ENCODE measurements at places on chromosomes 13 and 19.
A peak's percentile ranks its signal among the peaks of the same experiment; 100 is the strongest.

GRCh38 chr13:31200637-31200971 lies 829 bp downstream of the B3GLCT start:
- DNase-seq = no peak

- peak; percentile 2 for DNase-seq
These were observed 477 bp downstream of the CUL4A start for GRCh38 chr13:113209759-113210421.

GRCh38 chr13:46668931-46669525 lies 116.1 kb downstream of the LRCH1 start:
- DNase-seq = no peak

DNA sequence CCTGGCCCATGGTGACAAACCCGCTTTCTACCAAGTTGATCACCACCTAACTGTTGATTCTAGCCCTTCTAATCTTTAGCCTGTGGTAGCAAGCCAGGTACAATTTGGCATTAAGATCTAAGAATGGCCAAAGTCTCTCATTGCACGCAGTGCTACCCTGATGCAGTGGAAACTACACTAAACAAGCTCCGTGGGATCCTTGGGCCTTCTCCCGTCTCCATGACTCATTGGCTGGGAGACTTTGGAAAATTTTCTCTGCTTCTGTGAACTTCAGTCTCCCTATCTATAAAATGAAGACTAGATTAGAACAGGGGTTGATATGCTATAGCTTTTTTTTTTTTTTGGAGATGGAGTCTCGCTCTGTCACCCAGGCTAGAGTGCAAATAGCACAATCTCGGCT lies 223.0 kb downstream of the TSHZ3 start:
- DNase-seq = no peak

GRCh38 chr13:93386116-93386515 lies 159.5 kb downstream of the GPC6 start:
- DNase-seq = no peak

DNA sequence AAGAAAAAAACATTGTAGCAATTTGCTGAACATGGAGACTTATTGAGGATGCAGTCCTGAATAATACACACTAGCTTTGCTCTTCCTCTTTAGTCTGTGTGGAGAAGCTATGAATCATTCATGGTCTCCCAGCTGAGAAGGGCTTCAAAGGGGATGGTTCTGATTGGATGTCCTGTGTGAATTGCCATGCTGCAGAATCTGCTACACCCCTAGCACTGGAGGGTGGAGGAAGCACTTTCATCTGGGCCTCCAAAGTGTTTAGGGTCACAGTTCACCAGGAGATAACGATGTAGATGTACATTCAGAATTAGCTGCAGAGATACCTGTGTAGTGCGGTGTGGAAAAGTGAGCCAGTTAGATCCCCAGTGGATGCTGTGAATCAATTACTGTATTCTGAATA lies 321.1 kb upstream of the EDNRB start:
- no peak for DNase-seq

GRCh38 chr19:51461723-51462161 lies 3.5 kb upstream of the SIGLEC8 start:
- no peak for DNase-seq

DNA sequence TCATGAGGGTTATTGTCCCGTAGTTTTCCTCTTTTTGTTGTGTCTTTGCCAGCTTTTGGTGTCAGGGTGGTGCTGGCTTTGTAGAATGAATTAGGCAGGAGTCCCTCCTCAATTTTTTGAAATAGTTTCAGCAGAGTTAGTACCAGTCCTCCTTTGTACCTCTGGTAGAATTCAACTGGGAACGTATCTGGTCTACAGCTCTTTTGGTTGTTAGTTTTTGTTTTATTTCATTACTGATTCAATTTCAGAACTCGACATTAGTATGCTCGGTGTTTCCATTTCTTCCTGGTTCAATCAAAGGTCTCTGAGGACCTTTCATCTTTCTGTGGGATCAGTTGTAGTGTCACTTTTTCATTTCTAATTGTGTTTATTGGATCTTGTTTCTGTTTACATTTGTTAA lies 1237.0 kb upstream of the PCDH9 start:
- DNase-seq = no peak

GRCh38 chr19:18021121-18021755 lies 13.3 kb downstream of the ARRDC2 start:
- DNase-seq = no peak

- no peak for DNase-seq
These were observed 6.0 kb upstream of the ZNF614 start for GRCh38 chr19:52034051-52034728.

DNA sequence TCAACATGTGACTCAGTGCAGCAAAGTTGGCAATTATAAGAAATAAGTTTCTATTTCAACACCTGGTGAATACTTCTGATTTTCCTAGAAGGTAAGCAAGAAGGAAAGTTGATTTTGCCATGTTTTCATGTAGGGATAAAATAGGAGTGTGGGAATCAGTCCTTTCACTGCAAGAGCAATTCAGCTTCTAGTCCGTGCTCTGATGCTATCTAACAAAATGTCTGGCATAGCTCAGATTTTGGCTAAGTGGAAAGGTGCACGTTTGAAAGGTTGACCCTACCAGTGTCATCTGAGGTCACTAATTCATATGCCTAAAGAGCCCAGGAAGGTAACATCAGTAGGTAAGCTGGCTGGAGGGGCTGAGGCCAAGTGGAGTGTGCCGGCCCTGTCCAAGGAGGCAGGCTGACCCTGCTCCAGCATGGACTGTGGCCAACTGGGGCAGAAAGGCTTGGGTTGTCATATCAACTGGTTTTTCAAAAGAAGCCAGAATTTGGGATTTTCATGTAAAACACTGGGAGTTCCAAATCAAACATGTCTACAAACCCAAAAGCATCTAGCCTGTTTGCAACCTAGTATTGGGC lies 38.9 kb upstream of the MEDAG start:
- no peak for DNase-seq

GRCh38 chr19:44968118-44968517 lies 12.9 kb downstream of the CLPTM1 start:
- no peak for DNase-seq

DNA sequence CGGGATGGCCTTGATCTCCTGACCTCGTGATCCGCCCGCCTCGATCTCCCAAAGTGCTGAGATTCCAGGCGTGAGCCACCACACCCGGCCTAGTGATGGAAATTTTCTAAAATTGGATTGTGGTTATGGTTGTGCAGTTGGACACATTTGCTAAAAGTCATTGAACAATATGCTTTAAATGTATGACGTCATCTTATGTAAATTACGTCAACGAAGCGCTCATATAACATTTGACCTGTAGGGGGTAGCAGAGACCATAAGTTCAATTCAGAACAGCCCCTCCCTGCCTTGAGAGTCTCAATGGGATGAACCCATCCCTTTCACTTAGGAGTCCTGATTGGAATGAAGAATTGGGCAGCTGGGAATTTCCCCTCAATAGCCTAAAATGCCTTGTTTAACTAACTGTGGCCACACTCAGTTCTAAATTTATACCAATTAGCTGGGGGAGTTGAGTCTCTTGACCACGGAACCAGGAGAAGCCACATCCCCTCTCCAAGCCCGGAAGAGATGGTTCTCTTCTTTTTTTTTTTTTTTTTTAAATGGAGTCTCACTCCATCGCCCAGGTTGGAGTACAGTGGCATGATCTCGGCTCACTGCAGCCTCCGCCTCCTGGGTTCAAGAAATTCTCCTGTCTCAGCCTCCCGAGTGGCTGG lies 15.2 kb upstream of the TLE6 start:
- DNase-seq = peak; percentile 71

GRCh38 chr19:33292595-33293254 lies 9.6 kb downstream of the CEBPA start:
- no peak for DNase-seq

- no peak for DNase-seq
These were observed 101.0 kb upstream of the DACH1 start for GRCh38 chr13:71967990-71968389.

DNA sequence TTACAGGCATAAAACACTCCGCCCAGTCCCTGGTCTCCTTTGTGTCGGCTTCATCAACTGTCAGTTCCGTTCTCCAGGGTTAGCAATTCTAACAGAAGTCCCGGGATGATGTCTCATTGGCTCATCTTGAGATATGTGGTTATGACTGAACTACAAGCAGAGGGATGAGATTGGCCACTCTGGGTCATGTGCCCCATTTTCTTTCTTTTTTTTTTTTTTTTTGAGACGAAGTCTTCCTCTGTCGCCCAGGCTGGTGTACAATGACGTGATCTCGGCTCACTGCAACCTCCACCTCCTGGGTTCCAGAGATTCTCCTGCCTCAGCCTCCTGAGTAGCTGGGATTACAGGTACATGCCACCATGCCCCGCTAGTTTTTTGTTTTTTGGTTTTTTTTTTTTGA lies 95.4 kb upstream of the MRI1 start:
- no peak for DNase-seq

- DNase-seq = no peak
These were observed 385.7 kb downstream of the DCT start for GRCh38 chr13:94093652-94094315.

DNA sequence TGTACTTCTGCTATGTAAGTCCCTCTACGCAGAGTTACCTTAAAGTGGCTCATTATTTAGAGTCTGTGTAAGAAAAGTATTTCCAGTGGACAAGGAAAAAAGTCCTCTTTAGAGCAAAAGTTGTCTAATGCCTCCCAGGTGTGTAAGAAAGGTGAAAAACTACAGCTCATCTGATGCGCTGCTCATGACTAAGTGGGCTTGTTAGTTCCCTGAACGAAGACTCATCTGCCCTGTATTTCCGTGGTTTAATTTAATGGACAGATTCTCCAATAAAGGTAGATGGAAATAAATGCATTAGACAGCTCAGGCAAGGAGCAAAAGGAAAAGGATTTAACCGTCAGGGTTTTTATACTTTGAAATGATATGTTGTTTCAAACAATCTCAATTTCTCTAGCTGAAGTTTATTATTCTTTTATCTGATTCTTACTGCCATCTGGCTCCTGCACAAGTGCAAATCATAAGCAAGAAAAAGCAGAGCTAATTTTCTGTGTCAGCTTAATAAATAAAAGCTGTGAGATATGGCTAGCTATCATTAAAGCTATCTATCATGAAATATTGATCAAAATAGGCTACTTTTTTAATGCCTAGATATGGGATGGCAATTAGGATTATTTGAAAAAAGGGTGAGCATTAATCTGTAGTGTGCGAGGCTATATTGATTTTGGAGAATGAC lies 73.7 kb upstream of the PCDH9 start:
- no peak for DNase-seq

DNA sequence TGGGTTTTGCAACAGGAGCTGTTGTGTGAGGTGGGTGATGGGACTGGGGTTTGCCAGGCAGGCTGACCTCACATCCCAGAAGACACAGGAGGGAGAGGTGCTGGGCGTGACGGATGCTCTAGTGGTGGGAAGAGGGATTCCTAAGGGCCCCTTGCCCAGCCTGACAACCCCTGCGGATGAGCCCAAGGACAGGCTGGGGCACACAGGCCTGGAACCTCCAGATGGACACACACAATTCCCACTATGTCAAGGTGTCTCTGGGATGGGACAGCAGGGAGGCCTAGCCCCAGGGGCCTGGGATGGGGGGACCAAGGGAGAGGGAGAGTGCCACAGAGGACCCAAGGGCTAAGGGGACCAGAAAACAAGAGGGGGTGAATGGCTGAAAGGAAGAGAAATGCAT lies 191.5 kb downstream of the ZNF536 start:
- DNase-seq = no peak

DNA sequence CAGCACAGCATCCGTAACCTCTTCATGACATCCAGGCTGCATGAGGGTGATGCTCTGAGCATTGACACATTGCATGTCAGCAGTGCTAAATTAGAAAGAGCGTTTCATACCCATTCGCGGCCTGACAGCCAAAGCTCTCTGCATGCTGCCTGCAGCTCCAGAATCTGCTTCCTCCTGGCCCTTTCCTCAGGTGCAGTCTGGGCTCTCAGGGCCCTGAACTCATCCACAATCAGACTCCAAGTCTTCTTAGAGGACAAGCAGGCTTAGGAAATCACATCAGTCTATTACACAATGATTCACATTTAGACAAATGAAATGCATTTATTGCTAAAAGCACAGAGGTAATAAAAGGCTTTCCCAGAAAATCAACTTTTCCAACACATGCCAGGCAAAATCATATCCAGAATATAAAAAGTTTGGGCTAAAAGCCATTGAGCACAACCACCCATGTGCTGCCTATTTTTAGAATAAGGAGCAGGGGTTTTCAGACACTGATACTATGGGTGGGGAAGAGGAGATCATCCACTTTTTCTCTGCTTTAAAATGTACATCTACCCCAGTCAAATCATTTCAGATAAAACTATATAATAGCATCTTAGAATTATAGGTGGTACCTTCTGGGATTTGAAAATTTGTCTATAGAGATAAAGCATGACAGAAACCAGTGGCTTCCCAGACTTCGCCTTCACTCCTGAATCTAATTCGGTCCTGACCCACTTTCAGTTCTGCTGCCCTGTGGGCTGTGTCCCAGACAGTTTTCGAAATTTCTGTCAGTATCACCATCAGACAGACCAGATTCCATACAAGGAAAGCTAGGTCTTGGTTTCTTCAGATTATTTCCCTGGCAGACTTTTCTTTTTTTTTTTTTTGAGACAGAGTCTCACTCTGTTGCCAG lies 109.3 kb downstream of the COL4A2 start:
- no peak for DNase-seq

GRCh38 chr19:12665281-12665573 lies 1.3 kb downstream of the MAN2B1 start:
- no peak for DNase-seq

DNA sequence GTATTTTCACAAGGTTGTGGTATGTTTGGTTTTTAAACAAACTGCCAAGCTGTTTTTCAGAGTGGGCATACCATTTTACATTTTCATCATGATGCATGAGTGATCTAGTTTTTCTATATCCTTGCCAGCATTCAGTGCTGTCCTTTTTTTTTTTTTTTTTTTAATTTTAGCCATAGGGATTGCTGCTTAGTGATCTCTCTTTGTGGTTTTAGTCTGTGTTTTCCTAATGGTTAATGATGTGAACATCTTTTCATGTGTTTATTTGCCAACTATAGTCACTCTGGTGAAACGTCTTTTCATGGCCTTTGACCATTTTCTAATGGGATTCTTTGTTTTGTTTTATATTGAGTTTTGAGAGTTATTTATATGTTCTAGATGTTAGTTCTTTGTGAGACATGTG lies 59.7 kb downstream of the SHISA2 start:
- no peak for DNase-seq

GRCh38 chr13:27496006-27496405 lies 45.6 kb upstream of the MTIF3 start:
- no peak for DNase-seq

DNA sequence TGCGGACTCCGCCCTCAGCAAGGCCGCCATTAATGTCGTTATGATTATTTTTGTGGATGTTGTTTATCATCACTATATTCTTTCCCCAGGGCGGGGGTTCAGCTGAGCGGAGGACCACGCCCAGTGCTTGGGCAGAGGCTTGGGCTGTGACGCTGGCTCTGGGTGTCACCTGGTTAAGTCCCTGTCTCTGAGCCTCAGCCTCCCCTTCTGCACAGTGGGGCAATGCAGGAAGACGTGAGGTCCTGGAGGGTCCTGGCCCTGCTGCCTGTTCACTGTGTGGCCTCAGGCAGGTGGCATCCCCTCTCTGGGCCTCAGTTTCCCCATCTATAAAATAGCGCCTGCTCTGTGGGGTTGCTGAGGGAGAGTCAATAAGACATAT lies 32.5 kb downstream of the NFIC start:
- no peak for DNase-seq
